ENCODE measurements at places on chromosomes 1 and 21. TPM values are rescaled to one million over a fixed set of nuclear protein-coding genes. Genes with fewer than 3 reads are reported as not detected.

CTSS gene
- 109 TPM for total RNA-seq

MATN1 gene
- 0.13 TPM for total RNA-seq

FMO2 gene
- total RNA-seq: 22.3 TPM

DNA sequence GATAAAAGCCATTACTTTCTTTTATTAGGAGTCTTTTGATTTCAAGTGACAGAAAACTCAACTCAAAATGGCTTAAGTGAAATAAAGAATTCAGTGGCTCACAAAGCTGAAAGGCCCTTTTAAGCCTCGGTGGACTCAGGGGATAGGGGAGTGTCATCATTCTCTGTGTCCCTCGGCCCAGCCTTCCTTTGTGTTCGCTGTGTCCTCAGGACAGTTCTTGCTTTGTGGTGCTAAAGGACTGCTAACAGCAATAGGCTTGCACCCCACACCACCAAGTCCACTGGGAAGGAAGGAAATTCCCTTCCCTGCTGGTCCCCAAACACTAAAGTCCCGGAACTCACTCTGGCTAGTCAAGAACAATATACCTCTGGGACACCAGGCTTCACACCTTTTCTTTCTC lies 129.2 kb downstream of the NTPCR start:
- DNase-seq: no peak

- no peak for DNase-seq
These were observed 20.7 kb downstream of the PPP1R15B start for GRCh38 chr1:204390751-204391466.

- peak; percentile 95 for DNase-seq
These were observed 9.4 kb downstream of the KIRREL1 start for GRCh38 chr1:158002631-158003405.

GRCh38 chr1:71053758-71054157 lies 6.1 kb upstream of the PTGER3 start:
- peak; percentile 59 for DNase-seq

Data from kidney (tissue), 22 donors.